Glutamatergic neuron (in vitro differentiated cells): ENCODE measurements at places on chromosomes 3 and 15.
A peak's percentile ranks its signal among the peaks of the same experiment; 100 is the strongest.

- DNase-seq, result no peak
Measured at GRCh38 chr3:64726414-64727090, 38.8 kb upstream of the ADAMTS9 start.

DNA sequence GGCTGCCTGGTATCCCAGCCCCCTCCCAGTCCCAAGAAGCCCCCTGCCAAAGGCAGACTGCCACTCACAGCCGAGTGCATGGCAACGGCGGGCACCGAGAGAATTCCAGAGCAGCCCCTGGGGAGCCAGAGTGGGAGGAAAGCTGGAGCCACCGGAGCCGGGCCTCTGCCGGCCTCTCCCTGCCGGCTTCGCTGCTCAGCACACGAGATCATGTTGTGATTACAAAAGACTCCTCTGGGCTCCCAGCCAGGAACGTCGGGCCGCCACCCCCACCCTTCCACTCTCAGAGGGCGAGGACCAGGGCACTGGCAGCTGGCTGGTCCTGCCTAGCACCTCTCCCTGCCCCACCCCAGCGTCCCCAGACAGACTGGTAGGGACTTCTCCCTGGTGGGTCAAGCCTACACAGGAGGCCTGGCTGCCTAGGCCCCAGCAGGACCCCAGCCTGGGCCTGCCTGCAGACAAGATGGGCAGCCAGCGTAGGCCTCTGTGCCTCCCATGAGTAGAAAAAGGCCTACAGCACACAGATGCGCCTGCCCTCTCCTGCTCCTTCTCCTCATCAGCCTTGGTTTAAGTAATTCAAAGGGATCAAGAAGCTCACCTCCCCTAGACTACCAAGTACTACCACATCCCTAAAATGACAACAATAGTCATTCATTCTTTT is at the start of gene CCDC9B:
Gene CCDC9B (minus strand): TSS at position 200 of the 661 bp plus-strand sequence. CDS start 120 bp downstream, at position 80.
- peak; percentile 57 for DNase-seq

GRCh38 chr3:104604326-104605010 is 762.2 kb upstream of the ALCAM start:
- no peak for DNase-seq

DNA sequence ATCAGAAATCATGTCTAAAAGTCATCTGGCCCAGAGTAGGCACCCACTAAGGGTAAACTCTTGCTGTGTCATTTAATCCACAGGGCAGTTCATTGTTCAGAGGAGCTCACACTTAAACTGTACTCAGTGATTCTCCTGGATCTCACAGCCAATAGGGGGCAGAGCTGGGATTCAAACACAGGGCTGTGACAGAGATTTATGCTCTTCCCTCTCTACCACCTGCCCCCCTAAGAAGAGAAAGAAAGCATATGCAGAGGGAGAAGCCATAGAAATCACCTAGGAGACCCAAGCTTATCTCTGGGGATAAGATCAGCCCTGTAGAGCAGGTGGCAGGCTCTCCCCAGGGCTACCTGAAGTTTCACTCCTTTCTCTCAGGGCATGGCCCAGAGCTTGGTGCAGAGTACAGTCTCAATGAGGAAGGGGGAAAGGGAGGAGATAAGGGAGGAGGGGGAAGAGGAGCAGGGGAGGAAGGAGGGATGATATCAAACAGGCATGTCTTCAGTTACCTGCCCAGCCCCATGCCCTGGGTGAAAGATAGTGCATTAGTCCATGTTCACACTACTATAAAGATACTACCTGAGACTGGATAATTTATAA is 51.8 kb upstream of the ADPGK start:
- DNase-seq, result peak; percentile 42

DNA sequence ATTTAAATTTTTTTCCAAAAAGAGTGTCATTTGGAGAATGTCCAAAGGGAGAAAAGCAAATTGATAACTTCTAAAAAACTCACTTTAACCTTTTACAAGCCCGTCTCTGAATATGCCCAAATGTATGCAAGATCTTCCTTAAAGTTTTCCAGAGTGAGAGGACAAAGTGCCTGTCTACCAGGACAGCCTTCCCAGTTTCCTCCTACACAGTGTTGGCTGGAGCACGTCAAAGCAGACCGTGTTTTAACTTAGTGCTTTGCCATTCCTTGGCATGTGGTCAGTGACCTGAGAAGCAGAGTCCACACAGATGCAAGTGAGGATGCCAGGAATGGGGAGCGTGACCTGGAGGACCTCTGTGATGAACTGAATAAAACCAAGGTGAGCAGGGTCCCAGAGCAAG is 245.7 kb downstream of the FAM43A start:
- DNase-seq, result no peak

GRCh38 chr3:138768125-138768524 is 66.6 kb downstream of the PIK3CB start:
- DNase-seq, result no peak

GRCh38 chr15:44584162-44584749 is 47.3 kb downstream of the EIF3J start:
- peak; percentile 23 for DNase-seq

DNA sequence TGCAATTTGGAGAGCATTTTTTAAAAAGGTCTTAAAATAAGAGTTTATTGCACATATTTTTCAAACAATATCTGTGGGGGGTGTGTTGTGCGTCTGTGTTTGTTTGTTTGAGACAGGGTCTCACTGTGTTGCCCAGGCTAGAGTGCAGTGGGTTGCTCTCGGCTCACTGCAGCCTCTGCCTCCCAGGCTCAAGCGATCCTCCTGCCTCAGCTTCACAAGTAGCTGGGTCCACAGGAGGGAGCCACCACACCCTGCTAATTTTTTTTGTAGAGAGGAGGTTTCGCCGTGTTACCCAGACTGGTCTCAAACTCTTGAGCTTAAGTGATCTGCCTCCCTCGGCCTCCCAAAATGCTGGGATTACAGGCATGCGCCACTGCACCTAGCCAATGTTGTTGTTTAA is 2.7 kb downstream of the MLF1 start:
- DNase-seq, result no peak

GRCh38 chr15:75449585-75450306 is 1.7 kb downstream of the SIN3A start:
- DNase-seq, result no peak

DNA sequence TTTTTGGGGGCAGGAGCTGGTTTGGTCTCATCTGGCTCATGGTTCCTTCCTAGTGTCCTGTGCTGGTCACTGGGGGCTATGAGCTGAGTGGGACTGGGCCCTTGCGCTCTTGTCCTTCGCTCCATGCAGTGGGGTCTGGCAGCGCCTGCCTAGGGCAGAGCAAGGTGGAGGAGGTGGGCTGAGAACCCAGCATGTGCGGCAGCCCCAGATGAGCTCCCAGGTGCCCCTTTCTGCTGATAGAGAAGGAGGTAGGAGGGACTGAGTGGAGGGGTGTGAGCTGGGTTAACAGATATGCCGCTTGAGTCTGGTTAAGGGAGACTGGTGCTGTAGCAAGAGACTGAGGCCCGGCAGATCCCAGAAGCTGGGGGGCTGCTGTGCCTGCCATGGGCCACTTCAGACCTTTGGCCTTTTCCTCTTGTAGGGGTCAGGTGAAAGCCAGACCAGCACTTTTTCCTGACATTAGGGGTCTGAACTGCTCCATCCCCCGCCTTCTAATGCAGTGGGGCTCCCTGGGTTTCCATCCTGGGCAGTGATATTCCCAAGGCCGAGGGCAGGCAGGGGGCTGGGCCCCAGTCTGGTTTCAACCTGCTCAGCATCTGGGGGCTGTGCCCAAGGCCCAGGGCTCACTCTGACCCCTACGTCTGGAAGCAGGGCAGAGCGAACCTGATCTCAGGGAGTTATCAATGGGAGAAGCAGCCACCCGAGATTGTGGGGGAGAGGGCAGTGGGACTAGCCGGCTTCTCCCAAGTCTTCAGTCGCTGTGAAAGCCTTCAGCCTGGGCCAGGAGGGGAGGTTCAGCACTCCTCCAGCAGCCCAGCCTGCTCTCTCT is 62.9 kb upstream of the PRR23C start:
- peak; percentile 7 for DNase-seq

- no peak for DNase-seq
Measured at GRCh38 chr3:73719413-73719851, 94.7 kb upstream of the PDZRN3 start.

DNA sequence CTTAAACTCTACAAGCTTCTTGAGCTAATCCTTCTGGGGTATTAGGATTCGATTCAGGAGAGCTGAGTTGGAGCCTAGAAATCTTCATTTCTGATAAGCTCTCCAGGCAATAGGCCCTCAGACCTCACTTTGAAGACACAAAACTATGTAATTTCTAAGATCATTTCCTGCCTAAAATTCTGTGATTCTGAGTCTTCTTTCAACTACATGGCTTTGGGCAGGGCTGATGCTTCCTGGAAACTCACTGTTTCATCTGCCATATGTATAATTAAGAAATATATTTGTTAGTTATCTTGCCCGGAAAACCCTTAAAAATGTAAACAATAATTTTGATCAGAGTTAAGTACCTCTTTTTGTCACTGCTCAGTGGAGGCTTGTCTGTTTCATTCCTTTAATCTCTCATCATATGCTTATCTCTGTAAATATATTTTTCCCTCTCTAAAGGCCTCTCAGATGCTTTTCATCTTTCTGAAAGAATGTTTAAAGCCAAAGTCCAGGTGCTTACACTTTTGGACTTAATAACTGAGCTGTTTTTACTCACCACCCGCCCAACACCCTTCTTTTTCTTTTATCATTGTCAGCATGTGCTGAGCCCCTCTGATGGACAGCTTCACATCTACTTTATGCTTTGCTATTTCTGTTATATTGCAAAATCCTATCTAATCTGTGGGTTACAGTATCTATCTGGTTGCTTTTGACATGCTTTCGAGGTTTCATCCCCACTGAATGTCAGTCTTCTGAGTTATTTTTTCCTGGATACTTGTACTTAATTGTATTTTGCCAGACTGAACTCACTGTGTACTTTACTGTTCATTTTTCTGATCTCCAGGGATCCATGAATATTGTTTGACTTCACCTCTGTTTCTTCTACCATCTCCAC is 38.2 kb downstream of the FILIP1L start:
- no peak for DNase-seq

GRCh38 chr3:24945563-24945962 is 450.9 kb upstream of the THRB start:
- DNase-seq, result no peak

- DNase-seq, result no peak
Measured at GRCh38 chr15:33768670-33769190, 199.6 kb upstream of the CHRM5 start.

- DNase-seq, result no peak
Measured at GRCh38 chr3:37811625-37812498, 49.8 kb upstream of the CTDSPL start.

- no peak for DNase-seq
Measured at GRCh38 chr3:130654921-130655320, 91.7 kb downstream of the PIK3R4 start.

DNA sequence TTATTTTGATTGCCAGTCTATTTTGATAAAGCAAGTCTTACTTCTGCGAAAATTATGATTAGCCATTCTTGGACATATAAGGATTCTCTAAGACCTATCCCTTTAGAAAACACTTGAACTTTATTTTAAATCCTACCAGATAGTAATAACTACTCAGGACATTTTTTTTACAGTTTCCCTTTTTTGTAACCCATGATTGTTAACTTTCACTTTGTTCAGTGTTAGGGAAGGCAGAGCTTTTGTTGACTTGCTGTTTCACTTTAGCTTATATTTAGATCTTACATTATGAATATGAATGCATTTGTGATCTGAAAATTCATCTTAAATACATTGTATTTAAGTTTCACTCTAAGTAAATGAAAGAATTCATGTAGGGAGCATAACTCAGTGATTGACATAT is 167.0 kb downstream of the AKAP13 start:
- DNase-seq, result no peak

GRCh38 chr3:182644013-182644412 is 149.3 kb upstream of the ATP11B start:
- DNase-seq, result no peak

GRCh38 chr3:186012137-186012536 is 74.3 kb upstream of the TRA2B start:
- no peak for DNase-seq
